Glutamatergic neuron (in vitro differentiated cells): ENCODE measurements at places on chromosomes 6 and 20. TPM values are rescaled to one million over a fixed set of nuclear protein-coding genes. Genes with fewer than 3 reads are reported as not detected.

DNA sequence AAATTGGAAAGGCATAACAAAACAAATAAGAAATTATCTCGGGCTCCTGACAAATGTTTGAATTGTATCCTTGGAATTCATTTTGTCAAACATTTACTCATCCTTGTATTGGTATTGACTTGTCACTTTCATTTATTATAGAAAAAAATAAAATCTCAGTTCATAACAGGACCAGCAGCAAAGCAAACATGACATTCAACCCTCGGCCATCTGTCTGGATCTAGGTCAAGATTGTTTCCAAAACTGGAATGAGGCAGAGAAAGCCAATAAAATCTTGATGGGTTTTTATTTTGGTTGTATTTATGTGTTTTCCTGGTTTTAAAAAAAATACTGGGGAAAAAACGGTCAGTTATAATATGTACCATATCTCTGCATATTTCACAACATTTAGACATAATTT, 42.9 kb upstream of the FABP7 start:
- DNase-seq, result no peak

FAM209B gene
- total RNA-seq, result not detected

GRCh38 chr6:37334047-37334446, 19.7 kb upstream of the RNF8 start:
- DNase-seq, result no peak

- DNase-seq, result no peak
Measured at GRCh38 chr6:98942263-98942803, 5.4 kb downstream of the FBXL4 start.

GRCh38 chr6:113903666-113904330, 46.7 kb downstream of the MARCKS start:
- no peak for DNase-seq

GINS1 gene
- total RNA-seq, result 5.3 TPM

DNA sequence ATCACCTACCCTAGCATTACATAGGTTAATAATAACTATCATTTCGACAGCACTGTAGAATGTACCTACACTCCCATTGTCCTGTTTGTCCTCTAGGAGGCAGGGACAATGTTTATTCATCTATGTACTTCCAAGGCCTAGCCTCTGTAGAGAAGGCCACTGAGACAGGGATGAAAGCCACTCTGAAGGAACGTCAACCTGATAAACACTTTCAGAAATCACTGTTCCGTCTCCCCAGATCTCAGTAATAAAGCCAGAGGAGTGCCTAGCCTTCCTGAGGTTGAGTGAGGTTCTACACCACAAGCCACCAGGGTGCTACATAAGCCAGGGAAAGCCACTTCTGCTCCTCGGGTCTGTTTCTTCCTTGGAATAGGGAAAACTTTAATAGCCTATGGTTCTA, 44.8 kb downstream of the POPDC3 start:
- no peak for DNase-seq

COX7A2 gene
- 527 TPM for total RNA-seq

DNA sequence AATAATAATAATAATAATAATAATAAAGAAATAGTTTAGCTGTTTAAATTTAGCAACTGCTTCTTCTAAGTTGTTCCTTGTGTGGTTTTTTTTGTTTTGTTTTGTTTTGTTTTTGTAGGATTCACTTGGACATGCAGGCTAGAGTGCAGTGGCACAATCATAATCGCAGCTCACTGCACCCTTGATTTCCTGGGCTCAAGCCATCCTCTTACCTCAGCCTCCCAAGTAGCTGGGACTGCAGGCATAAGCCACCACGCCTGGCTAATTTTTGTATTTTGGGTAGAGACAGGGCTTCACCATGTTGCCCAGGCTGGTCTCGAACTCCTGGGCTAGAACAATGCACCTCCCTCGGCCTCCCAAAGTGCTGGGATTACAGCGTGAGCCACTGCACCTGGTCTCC, 15.3 kb upstream of the EYA2 start:
- DNase-seq, result no peak

DNA sequence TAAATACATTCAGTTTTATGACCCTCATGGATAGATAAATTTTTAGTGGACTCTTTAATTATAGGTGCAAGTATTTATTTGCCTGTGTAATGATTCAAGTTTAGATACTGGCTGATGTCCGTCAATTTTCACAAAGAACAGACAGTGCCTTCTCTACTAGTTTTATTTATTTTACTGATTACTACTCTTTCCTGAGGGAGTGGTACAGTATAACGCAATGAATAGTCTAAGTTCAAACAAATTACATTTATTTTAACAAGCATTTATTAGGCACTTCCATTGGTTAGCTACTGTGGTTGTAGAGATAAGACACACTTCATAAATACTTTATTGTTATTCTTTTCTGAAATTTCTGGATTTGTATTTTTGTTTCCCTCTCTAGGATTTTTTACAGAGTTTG, 74.3 kb downstream of the ADGRG6 start:
- DNase-seq, result no peak

DNA sequence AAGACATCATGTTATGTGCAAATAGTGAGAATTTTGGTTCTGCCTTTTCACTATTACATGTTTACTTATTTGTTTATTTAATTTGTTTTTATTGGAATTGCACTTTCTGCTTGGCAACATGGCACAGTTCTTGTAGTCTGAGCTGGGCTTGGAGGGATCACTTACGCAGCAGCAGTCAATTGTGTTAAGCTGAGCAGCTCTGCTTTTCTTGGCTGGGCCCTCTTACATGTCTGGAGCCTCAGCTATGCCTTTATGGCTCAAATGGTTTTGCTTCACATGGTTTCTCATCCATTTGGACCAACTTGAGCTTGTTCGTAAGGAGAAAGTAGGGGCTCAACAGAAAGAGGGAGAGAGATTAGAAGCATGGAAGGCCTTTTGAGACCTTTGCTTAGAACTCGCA, 327.5 kb upstream of the EPHA7 start:
- DNase-seq, result no peak

- DNase-seq, result no peak
Measured at GRCh38 chr20:63641146-63641791, 12.0 kb downstream of the STMN3 start.
